Muscle of arm (tissue), 14 donors: ENCODE measurements at places on chromosomes 3 and 15.

DNA sequence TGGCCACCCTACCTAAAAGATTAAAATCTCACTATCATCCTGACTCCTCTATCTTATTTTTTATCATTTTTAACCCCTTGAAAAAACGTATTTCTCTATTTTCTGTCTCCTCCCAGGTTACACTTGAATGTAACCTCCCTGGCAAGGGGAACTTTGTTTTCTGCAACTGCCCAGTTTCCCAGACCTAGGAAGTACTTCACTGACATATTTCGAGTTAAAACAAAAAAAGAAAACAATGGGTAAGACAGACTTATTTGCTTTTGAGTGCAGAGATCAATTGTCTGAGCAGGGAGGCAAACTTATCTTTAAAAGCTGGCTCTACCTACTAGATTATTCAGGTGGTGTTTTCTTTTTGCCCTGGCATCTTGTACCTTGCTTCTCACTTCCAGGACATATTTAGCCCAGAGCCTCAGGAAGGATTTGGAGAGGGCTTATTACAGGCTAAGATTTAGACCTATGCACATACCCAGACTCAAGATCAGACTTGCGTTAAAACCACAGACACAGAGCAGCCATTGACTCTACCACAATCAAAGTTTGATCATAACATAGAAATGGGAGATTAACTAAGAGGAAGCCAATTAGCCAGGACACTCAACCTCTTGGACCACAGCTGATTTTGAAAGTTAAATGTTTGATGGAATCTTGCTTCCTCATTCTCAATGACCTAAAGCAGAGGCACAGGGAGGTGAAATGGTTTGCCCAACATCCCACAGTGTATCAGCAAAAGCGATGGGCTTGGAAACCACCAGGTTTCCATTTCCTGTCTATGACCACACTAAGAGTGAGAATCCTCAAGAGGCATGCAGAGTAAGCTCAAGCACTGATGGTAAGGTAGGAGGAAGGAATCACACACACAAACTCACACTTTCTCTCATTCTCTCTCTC, 169.5 kb upstream of the THBS1 start:
- DNase-seq, result no peak

DNA sequence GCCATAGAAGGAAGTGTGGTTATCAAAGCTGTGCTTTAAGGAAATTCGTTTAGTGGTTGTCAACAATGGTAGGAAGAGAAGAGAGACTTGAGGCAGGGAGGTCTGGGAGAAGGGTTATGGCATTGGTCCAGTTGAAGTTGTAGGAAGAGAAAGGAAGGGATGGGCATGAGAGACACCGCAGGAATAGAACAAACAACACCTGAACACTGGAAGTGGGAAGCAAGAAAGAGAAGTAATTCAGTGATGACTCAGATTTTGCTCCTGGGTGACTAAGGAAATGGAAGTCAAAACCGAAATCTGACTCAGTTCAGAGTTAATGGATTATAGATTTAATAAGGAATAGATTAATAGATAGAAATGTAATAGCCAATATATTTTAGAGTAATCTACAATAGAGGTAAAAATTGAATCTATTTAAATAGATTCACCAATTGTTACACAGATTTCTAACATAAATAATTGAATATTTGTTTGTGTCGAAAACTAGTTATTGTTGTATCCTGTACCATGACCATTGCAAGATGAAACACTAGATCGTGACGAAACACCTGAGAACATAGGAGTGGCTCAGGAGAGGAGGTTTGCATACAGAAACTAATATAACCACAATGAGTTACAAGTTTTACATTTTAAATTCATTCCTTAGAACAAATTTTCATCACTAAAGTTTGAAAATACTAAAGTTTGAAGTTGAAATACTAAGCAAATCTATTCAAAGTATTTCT, 36.0 kb downstream of the THBS1 start:
- no peak for DNase-seq

GRCh38 chr15:35150361-35150760, 65.3 kb upstream of the NANOGP8 start:
- DNase-seq, result peak; percentile 41

DNA sequence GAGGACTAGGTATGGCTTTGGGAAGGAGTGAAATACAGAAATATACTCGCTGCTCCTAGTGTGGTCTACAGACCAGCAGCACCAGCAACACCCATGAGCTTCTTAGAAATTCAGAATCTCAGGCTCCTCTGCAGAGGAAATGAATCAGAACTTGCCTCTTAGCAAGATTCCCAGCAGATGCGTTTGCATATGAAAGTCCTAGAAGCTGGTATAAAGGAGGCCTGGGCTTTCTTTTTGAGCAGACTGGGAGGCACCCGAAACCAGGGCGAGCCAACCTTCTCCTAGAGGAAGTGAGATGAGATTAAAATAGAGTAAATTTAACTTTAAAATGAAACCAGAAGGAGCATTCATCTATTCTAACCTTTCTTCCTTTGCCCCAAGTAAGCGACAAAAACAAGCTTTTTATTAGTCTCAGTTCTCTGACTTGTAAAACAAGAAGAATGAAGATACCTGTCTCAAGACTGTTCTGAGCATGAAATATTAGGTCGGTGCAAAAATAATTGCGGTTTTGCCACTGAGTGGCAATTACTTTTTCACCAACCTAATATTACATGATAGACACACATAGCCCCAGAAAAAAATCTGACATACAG, 140.0 kb downstream of the PDZRN3 start:
- DNase-seq, result no peak

DNA sequence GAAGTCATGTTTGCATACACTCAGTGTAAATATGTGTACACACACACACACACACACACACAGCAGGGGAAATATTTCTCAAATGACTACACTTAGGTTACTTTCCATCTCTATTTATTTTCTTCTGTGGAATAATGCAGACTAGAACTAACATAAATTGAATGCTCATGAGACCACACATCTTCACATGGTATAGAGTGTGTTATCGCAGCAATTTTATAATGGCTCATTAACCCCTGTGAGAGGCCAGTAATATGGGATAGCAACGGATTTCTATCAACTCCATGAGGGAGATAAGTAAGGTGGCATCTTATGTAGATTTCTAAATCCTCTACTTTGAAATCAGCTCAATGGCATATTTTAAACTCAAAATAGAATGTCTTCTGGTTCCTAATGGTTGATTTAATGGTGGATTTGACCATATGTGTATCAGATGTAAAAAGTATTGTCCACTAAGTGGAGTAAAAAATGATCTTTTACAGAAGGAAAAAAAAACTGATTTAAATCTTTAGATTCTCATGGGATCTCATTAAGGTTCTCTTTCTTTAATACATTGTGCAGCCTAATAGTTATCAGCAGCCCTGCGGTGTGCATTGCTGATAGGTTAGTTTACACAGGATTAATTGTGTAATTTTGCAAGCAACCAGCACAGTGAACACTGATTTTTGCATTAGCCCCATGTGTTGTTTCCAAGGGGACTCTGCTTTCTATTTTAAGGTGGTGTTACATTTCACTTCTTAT, 32.0 kb downstream of the CHL1 start:
- DNase-seq, result no peak
